ENCODE measurements at places on chromosomes 13 and 19.

DNA sequence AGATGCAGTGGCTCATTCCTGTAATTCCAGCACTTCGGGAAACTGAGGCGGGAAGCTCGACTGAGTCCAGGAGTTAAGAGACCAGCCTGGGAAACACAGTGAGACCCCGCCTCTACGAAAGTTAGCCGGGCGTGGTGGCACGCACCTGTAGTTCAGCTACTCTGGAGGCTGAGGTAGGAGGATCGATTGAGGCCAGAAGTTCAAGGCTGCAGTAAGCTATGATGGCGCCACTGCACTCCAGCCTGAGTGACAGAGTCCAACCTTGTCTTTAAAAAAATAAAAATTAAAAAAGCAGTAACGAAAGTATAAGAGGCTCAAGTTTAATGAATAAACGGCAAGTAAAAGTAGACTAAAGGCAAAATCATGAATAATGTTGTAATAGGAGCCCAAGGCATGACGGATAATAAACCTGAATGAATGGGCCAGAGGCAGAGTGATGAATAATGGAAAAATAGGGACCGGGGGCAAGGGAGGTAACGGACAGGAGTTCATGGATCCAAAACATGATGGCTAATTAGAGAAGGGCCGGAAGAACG is 1.2 kb upstream of the TOMM40 start:
- DNase-seq: no peak

- no peak for DNase-seq
Observed at GRCh38 chr13:100273552-100273951, 184.7 kb downstream of the PCCA start.

DNA sequence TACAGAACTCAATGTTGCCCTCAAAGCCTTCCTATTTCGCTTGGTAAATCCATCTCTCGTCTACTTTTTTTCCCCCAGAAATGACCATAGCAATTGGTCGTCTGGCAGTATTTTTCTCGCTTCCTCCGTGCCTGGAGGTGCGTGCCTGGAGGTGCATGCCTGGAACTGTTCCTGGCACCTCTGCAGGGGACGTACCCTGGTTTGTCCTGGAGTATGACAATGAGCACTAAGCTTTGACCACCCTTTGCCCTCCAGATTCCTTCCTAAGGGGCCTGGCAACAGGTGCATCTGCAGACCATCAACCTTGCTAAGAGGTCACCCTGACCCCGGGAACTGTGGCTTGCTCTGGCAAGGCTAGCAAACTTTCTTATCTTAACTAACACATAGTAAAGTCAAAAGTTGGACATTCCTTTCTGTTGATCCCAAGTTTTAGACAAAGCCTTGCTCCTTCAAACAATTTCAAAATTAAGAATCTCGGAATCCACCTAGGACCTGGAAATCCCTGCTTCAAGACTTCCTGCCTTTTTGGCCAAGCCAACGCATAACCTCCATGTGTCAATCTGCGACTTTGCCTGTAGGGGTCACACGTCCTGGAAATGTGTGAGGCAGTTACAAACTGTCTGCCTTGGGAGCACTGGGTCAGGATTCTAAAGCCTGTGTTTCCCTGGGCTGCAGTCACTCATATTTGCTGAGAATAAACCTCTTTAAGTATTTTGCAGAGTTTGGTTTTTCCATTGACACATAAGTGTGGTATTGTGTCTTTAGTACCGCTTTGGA is 28.8 kb upstream of the TUBGCP3 start:
- peak; percentile 59 for DNase-seq

- DNase-seq: peak; percentile 80
Observed at GRCh38 chr19:6516018-6516658, 14.0 kb upstream of the TUBB4A start.

DNA sequence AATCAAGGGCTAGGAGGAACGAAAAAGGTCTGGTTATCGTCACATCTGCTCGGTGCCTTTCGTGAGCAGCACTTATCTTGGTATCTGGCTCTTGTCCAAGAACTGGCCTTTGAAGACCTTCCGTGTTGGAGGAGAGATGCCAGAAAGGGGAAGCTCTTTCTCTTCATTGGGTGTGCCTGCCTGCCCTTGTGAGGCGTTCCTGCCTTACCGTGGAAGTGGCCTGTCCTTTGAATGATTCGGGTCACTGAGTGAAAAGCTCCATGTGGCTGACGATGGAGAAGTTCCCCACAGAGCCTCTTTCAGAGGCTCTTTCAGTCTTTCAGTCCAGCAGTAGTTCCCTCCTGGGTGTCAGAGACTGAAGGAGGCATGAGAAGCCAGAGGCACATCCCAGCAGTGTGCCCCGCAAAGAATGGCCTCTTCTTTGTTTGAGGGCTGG is 121.5 kb upstream of the SLC10A2 start:
- no peak for DNase-seq

DNA sequence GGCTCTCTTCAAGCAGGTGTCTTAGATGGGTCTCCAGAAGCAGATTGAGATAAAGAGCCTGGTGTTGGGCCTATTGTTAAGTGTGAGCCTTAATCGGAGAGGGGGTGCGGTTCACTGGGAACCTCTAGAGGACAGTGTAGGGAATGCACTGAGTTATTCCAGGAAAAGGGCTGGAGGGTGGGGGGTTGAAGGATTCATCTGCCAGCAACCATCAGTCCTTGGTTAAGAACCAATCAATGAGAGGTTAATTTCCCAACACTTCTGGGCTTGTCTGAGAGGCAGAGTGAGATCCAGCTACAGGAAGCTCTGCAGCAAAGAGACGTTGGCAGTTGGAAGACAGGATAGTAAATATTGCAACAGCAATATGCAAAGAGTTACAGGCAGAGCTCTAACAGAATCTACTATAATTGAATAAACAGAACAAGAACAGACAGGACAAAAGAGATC is 28.7 kb downstream of the CYP4F2 start:
- peak; percentile 13 for DNase-seq

GRCh38 chr13:78187781-78188180 is 269.1 kb upstream of the EDNRB start:
- no peak for DNase-seq

GRCh38 chr13:29513002-29513980 is 82.2 kb downstream of the SLC7A1 start:
- no peak for DNase-seq

- no peak for DNase-seq
Observed at GRCh38 chr13:109626386-109627171, 159.8 kb downstream of the IRS2 start.

- no peak for DNase-seq
Observed at GRCh38 chr19:43720936-43721335, 5.1 kb downstream of the IRGC start.

DNA sequence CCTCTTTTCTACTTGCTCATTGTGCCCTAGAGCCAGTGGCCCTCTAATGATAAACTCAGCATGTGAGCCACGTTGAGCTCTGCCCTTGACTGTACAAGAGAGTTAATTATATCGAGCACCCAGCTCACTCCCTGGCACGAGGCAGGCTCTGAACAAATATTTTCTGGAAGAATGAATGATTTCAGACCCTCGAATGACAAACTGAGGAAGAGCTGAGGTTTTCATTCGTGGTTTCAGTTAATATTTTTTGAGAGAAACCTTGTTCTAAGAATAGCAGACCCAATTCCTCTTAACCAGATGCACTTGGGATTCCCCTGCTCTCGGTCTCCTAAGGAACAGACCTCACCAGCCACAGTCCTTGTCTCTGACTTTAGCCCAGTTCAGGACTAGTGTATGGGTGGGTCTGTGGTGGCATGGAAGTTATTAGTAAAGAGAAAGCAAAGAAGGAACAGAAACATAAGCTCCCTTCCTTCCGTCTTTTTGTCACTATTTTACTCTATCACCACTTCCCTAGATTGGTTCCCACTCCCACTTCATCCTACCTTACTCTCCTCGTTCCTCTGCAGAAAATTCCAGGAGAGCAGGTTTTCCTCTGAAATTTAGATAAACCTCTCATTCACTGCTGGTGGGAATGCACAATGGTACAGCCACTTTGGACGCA is 22.1 kb upstream of the WDFY2 start:
- DNase-seq: no peak
